Common myeloid progenitor, CD34-positive (primary cell): ENCODE measurements at places on chromosomes 5 and 9.

- DNase-seq, result no peak
Observed at GRCh38 chr9:91589101-91589553, 165.5 kb upstream of the NFIL3 start.

DNA sequence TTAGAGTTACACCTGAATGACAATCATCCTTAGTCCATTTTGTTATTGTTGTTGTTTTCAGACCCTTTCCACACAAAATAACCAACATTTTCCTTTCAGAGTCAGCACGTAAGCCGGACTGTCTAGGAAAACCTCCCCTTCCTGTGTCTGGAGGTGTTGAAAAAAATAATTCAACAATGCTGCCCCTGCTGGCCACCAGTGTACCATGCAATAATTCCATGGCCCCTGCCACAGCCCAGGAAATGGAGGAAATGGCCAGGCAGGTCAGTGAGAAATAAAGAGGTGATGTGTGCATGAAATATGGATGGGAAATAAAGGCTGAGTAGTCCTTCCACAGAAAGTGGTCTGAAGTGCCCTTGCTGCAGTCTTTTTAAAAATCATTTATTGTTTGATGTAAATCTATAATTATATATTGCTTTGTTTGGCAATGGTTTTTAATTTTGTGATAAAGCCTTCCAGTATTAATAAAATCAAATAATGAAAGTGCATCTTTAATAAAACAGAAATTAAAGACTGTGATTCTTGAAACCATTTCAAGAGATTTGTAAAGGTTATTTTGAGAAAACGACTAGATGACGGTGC, 152.8 kb upstream of the PAPPA start:
- DNase-seq, result peak; percentile 1

DNA sequence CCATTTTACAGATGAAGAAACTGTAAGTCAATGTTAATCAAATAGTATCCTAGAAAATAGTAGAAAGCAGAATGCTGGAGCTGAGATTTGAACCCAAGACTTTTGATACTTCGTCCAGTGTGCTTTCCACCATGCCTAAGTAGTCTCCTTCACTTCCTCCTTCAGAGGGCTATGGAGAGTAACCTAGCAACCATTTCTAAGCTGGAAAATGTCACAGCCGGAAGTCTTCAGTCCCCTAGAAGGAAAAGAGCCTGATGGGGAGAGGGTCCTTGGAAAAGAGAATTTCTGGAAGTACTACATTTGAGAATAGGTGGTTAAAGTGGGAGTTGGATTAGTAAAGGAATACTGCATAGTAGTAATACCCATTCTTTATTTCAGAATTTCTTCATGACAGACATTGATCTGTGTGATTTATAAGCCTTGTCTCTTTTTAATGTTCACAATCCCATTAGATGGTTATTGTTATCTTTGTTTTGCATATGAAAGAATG, 32.7 kb downstream of the PCDHAC2 start:
- DNase-seq, result no peak

DNA sequence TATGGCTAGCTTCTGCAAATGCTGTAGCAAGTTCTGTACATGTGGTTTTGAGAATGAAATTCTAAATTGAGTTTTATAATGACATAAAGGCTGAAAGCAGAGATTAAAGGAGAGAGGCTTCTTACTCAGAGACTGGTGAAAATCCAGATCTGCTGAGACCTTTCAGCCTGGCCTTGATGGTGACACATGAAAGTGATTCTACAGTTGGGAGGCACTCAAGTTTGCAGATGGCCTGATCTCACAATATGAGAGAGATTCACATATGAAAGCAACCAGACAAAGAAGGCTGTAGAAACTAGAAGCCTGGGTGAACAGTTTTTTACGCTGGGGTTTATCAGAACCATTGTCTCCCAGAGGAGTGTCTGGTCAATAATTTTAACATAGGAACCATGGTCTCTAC, 49.0 kb downstream of the RAB3C start:
- no peak for DNase-seq

DNA sequence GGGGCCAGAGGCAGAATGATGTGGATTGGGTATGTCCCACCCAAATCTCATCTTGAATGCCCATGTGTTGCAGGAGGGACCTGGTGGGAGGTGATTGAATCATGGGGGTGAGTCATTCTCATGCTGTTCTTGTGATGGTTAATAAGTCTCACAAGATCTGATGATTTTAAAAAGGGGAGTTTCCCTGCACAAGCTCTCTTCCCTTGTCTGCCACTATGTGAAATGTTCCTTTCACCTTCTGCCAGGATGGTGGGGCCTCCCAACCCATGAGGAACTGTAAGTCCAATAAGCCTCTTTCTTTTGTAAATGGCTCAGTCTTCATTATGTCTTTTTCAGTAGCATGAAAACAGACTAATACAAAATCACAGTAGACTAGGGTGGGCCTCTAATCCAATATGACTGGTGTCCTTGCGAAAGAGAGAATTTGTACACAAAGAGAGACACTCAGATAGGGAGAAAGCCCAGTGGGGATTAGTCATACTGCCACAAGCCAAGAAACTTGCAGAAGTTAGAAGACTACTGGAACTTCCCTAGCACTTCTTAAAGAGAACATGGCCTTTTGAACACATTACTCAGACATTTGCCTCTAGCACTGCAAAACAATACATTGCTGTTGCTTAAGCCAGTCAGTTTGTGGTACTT, 68.4 kb downstream of the ANXA1 start:
- DNase-seq, result peak; percentile 22

DNA sequence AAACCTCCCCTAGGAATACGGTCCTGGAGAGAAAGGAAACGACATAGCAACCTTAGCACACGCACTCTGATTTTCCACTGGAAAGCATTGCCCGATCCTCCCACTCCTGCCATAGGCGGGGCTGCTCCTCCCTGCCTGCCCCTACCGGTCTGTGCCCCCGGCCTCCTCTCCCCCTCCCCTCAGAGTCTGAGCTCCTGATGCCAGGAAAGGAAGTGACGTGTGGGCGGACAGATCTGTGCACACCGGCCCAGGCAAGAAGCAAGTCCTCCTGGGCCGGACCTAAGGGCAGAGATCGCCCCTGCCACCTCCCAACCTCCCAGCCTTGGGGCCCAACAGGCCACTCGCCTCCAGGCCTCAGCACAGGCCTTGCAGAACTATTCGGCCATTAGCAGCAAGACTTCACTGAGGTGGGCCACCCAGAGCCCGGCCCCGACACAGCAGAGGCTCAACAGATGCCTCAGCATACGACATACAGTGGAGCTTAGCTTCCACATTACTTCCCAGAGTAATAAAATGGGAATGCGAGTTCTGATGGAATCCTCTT, 7.2 kb downstream of the NINJ1 start:
- DNase-seq, result no peak

DNA sequence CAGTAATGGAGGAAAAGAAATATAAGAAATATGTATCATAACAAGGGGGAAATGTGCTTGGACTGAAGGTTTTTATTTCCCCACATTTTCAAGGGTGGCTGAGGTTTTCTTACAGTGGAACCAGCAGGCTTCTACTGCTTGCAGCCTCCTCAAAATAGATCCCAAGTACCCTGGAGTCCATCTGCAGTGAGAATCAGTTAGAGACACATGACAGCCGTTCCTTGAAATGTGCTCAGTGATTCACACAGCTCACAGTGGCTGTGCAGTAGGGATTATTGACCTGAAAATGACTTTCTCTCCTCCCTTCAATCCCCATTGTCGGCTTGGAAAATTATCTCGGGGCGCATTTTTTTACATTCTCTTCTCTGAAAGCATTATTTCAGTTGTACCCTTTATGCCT, 832.0 kb downstream of the TLR4 start:
- DNase-seq, result no peak

GRCh38 chr5:81151546-81151945, 81.6 kb upstream of the CKMT2 start:
- no peak for DNase-seq

GRCh38 chr5:166708291-166708690, 1583.2 kb upstream of the WWC1 start:
- no peak for DNase-seq

DNA sequence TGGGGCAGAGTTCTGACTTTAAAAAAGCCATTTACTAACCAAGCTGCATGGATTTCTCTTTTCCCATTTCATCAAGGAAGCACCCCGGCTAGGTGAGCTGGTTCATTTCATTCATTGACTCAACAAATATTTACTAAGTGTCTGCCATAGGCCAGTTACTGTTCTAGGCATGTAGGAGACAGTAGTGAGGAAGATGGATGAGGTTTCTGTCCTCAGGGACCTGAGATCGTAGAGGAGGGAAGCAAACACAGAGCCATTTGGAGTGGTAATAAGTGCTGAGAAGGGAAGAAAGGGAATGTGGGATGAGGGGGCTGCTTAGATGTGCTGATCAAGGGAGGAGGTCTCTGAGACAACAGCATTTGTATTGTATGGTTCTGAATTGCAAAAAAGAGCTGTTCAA, 120.4 kb downstream of the C9orf152 start:
- no peak for DNase-seq

DNA sequence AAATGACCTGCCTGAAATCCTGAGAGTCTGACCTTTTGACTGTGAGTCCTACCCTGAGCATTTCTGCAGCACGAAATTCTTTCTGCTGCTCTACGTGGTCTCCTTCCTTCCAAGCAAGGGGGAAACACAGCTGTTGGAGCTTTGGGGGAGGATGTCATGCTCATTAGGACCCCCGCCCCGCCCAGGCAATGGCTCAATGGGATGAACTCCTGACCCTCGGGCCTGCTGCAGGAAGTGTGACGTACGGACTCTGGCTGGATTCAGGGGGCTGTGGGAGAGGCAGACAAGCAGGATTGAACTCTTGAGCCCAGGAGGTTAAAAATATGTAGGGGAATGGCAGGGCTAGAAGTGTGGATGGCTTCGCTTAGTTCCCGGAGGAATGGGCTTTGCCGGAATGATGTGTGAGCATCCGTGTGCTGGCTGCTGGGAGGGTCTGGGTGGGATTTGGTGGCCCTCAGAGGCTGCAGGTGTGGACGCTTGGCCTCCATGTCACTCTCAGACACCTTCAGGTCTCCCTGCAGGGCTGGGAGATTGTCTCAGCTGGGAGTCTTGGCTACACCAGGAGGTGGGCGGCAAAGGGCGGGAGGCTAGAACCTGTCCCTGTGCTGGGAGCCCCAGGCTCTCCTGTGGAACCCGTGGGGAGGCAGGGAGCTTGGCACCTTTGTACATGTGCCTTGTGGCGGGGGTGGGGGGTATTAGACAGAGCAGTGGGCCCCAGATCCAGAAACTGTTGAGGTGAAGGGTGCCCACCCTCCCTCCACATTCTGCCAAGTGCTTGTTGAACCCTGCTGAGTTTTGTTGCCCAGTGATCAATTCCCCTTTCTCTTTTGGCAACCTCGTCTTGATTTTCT, 26.3 kb downstream of the STC2 start:
- DNase-seq, result no peak

- DNase-seq, result no peak
Observed at GRCh38 chr5:112534611-112535255, 115.7 kb upstream of the EPB41L4A start.

- DNase-seq, result no peak
Observed at GRCh38 chr5:135644816-135645215, 66.0 kb upstream of the CXCL14 start.

DNA sequence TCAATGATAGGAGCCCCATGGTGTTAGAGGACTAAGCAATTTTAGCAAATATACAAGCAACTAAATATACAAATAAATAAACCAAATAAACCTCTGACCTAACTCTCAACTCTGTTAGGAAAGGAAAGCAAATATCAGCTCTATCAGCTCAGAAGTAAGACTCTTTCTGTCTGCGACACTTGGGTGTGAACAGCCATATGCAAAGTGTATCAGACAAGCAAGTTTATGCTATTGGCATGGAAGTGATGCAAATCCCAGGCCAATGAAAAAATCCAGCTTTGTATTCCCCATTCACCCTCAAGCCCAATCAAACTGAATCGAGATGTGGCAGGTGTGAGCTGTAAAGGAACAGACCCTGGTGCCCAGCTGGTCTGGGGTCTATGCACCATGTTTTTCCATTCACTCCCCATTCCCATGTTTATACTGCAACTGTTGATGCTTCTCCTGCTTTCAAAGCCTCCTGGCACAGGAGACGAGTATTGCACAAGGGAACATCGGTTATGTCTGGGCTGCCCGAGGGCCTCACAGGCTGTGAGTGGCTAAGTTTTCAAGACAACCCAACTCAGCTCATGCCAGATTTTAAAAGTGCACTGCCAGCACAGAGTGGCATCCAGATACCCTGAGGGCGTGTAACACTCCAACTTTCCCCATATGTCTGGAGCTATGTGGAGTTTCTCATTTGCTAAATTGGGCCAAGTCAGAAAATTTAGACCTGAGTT, 73.1 kb downstream of the FEM1C start:
- DNase-seq, result no peak

DNA sequence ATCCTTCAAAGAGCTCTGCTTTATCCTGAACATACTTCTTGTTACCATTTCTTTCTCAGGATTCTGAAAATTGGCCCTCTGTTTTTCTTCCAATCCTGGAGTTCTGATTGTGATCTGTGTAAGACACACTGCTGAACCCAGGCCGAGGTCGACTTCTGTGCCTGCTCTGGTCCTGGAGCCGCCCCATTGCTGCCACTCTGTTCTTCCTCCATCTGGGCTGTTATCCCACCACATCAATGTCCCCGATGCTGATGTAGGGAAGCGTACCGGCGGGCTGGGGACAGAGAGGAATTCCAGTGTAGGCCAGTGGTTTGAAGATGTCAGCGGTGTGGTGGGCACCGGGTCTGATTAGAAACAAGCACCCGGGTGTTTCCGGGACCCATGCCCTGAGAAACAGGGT, 102.5 kb downstream of the LIFR start:
- DNase-seq, result no peak

GRCh38 chr9:33722359-33722675, 73.0 kb upstream of the PRSS3 start:
- DNase-seq, result no peak

DNA sequence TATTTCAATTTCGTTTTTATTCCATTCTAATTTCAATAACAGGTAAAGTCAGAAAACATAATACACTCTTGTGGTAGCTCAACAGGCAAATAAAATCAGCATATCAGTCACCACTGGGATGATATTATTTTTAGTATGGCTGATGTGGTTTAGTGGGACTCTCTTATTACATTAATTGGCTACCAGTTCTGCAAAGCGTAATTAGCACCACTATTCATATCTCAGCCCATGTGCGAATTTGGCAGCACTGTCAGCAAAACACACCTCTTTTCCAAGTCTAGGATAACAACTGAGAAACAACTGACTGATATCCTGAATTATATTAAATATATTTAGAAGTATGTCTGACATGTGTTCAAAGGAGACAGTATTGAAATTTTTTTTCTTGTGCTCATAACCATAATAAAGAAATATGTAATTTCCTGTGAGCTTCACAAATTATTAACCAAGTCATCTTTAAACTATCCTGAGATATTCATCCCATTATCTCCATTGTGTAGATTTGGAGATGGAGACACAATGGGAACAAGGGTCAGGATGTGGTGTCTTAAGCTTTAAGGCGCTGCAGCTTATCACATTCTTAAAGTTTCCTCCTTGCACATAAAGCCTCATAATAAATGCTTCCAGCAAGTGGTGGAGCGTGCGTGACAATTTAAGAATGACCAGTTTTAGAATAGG, 212.4 kb downstream of the TLE1 start:
- DNase-seq, result no peak

- no peak for DNase-seq
Observed at GRCh38 chr5:112475747-112476365, 56.8 kb upstream of the EPB41L4A start.
